Vagina (tissue), 2 donors: ENCODE measurements at places on chromosomes 1 and 21. TPM values are rescaled to one million over a fixed set of nuclear protein-coding genes. Genes with fewer than 3 reads are reported as not detected.
A peak's percentile ranks its signal among the peaks of the same experiment; 100 is the strongest.

- DNase-seq: no peak
These were observed 135.9 kb downstream of the SLC30A10 start for GRCh38 chr1:219792337-219793021.

GRCh38 chr1:231419738-231420298, 2.3 kb downstream of the EGLN1 start:
- DNase-seq: no peak

DNA sequence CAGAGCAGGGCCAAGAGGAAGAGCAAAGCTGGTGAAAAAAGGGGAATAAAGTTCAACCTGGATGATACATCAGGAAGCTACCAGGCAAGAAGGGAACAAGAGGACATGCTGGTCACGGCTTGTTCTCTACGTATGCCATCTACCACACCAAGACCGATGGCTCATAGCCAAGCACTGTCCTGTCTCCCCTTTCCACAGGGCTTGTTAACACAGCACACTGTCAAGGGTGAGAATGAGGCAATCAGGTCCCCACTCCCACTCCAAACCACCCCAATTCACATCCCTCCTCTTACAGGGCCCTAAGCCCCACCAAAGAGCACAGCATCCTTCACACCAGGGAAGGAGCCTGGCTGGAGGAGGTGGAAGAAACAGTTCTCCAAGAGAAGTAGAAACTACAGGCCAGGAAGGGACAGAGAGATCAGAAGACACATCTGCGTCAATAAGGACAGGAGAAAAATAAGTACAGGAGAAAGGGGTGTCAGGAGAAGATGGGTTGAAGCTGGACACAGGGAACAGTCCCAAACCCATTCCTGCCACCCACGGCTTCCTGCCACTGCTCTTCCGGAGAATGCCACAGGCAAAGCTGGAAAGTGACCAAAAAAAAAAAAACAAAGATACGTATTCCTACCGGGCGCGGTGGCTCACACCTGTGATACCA, 923 bp upstream of the SHC1 start:
- DNase-seq: no peak

- DNase-seq: no peak
These were observed 28.3 kb downstream of the MX2 start for GRCh38 chr21:41390043-41390639.

DNA sequence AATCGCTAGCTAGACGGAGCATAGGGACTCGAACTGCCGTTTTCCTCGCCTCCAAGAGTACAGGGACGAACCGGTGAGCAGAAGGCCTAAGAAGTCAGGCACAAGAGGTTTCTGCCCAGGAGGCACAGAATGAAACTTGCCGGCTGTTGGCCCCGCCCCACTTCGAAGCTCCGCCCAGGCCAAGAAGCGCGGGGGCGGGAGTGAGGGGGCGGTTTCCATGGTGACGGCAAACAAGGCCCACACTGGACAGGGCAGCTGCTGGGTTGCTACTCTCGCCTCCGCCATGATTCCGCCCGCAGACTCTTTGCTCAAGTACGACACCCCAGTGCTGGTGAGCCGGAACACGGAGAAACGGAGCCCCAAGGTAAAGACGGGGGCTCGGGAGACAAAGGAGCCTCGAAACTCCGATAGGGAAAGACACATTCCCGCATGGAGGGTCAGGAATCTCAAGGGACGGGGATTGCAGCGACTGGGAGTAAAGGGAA, at the start of gene DNALI1:
TSS of gene DNALI1 (plus strand) at position 229 of the 485 bp plus-strand sequence. CDS start at position 284, 55 bp downstream.
- DNase-seq: no peak

DNA sequence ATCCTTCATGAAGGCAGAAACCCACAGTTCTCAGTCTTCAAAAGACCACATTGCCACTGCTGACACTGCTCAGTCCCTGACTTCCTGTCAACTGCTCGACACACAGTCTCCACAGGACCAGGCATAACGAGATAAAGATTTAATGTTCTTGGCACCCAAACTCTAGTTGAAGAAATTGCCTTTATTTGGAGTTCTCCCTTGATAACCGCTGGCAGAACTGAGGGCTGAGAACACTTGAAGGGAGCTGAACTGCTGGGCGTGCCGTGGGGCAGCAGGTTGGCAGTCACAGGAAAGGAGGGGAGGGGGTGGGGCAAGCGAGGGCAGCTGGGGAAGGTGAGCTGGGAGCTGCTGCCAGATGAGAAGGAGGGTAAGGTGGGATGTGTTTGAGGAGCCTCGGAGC, 15.9 kb downstream of the HENMT1 start:
- DNase-seq: no peak

DNA sequence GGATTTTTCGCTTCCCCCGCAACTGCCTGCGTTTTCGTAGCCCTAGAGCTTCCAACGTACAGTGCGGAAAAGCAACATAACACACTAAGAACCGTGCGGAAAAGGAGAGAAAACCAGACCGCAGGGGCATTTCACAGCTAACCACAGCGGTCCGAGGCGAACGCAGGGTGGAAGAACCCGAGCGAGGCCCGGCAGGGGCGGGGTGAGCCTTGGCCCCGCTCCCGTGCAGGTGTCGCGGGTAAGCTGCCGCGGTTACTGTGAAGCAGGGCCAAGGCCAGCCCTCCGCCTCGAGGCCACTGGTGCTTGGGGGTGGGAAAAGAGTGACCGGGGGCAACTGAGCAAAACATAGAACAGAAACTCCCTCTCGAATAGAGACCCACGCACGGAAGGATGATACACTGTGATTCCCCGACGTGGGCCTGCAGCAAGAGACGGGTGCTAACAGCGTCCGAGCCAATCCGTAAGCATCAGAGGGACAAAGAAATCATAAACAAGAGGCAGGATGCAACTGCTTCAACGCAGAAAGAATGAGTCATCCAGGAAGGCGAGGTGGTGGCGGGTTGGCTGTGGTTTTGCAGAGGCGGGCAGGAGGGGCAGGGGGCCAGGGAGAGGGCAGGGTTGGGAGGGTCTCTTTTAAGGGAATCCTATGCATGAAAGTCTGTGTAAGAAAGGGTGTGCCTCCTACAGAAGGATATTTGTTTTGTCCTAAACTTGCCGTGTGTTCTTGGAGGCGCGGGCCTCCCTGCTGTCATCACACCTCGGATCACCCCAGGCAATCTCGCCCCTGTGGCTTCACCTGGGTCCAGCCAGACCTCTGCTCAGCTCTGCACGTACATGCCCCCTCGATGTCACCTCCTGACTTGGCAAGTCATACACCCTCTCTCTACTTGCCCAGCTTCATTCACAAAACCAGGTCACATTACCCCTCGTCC, 7.3 kb downstream of the GNG4 start:
- DNase-seq: peak; percentile 42

DNA sequence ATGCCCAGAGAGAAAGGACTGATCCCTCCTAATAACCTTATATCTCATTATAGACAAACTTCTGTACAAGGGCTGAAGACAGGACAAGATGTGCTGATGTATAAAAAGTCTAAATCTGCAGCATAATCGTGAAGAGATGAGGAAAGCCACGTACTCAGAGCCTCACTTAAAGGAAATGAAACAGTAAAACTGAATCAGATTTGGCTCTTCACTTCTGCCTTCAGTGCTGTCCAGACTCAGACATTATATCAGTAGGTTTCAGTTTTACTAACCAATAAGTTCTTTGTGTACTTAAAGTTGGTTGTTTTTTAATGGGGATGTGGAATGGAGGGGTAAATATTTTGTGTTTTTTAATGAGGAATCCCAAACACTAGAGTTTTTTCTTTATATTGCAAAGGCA, 45.3 kb upstream of the RGS1 start:
- DNase-seq: no peak

DNA sequence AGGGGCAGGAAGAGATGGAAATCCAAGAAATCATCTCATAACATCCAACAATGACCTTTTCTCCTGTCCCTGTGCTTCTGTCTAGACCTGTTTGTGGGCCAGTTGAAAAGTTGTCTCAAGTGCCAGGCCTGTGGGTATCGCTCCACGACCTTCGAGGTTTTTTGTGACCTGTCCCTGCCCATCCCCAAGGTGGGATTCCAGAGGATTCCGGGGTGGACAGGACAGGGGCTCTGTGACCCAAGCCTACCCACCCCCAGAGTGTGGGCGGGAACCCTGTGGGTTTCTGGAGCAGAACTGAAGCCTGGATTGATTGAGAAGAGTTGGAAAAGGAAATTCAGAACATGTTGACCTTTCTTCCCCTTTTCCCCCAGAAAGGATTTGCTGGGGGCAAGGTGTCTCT, 2.4 kb upstream of the PPOX start:
- no peak for DNase-seq

GRCh38 chr1:115539061-115539460, 102.7 kb upstream of the VANGL1 start:
- no peak for DNase-seq

DNA sequence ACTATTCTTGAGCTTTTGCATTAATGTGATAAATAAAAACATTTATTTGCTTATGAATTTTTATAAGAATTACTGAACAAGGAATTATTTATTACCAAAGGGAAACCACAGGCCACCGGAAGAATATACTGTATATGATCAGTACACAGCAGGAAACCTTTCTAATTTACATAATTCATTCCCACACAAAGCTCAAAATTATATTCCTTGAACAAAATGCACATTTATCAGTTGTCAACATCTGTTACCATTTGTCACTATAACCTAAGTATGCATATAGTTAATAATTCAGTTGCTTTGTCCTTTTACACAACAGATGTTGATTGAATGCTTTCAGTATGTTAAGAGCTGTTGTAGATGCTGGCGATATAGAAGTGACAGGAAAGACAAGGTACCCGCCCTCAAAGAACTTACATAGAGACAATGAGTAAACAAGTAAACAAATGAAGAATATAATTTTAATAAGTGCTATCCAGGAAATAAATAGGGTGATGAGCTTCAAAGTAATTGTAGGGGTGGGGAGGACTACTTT, 27.2 kb downstream of the VPS45 start:
- no peak for DNase-seq

Gene C1orf232
- total RNA-seq: not detected

Gene SPRR1A
- total RNA-seq: 109 TPM

Gene PROK1
- 7.4 TPM for total RNA-seq

Gene LENEP
- not detected for total RNA-seq

Gene GPR25
- total RNA-seq: 5.9 TPM
